ENCODE measurements at places on chromosomes 6 and 20.

- no peak for DNase-seq
These were observed 36.3 kb upstream of the RNF8 start for GRCh38 chr6:37317312-37318038.

DNA sequence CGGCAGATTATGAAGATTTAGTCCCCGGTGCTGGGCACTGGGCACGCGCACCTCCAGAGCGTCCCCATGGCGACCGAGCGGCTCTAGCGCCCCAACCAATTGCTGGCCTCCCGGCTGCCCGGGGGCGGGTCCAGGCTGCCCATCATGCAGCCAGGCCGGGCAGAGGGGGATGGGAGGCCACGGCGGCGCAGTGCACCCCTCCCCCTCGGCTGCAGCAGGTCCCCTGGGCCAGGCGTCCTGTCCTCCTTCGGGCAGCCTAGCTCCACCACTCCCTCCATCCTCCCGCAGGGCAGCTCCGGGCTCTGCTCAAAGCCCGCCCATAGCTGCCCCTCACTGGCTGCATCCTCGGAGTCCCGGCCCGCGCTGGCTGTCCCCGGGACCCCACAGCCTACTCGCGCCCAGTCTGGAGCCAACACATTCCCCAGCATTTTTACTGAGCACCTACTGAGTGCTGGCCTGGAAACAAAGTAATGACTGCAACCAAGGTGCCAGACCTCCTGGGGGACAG, 99.4 kb downstream of the ASXL1 start:
- no peak for DNase-seq

DNA sequence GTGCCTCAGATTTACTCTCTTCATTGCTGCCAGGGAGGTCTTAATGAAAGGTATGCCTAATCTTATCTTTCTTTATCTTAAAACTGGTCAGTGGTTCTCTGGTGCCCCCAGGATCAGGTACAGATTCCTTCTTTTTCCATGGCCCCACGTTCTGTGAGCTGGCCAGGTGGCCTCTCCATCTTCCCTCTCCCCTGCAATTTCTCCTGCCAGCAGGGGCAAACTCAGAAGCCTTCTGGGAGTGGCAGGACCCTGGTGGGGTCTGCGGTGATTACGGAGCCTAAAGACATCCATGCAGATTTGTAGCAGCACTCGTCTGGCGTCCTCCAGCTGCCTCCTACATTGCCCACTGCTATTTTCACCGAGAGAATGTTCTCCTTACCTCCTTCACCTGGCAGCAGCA, 95.8 kb downstream of the CCDC170 start:
- DNase-seq = no peak

DNA sequence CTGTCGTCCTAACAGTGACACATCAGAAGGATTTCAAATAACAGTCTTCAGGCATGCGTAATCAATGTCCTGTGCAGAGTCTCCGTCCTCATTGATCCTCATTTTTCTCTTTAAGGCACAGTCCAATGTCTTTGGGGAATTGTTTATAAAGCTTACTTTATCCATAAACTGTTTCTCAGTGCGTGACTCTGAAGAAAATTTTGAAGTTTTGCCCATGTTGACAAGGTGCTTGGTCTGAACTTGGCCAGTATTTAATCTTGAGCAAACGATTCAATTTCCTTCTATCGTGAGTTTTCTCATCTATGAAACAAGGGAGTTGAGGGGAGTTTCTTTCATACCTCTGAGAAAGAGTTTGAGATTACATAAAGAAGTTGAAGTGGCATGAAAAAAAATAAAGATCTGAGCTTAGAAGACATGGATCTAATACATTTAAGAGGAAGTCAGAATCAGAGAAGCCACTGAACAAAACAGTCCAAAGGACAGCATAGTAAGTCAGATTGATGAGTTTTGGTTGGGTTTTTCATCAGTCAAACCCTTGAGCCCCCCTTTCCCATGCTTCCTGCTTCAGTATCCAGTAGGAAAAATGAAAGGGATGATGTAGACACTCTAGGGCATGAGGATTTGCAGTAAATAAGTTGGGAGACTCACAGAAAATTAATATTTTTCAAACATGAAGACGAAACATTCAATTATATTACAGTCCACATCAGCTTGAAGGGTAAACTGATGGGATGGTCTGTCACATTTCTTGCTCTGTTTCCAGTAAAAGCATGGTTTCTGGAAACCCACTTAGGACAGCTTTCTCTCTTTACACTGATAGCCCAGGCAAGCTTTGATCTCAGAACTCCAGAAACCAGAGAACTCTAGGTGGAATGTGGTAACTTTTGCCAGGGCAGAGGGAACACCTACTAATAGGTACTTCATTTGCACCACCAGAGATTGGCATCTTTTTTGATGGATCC, 8.1 kb downstream of the EDN1 start:
- no peak for DNase-seq

DNA sequence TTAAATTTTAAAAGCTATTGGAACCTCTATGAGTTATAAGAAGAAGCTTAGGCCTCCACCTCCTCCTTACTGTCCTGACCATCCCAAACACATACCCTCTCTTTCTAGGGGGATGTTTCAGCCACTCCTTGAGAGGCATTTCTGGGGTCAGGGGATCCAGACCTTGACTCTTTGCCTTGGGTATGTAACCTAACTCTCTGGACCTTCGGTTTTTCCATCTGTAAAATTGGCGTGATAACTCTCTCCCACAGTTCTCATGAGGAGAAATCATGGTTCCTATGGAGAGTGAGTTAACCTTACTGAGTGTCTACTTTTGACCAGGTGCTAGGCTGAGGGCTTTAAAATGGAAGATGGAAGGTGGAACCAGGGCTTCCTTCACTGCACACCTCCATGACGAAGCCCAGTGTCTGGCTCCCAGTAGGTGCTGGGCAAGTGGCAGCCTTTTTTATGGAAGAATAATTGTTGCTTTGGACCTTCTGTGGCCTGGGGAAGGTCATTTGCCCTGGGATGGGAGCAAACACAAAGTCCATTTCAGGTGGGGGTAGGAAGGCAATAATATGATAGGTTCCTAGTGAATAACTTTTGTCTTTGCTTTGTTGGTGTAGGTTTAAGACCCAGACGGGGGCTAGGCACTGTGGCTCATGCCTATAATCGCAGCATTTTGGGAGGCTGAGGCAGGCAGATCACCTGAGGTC, 18.4 kb downstream of the FOXP4 start:
- DNase-seq = no peak

DNA sequence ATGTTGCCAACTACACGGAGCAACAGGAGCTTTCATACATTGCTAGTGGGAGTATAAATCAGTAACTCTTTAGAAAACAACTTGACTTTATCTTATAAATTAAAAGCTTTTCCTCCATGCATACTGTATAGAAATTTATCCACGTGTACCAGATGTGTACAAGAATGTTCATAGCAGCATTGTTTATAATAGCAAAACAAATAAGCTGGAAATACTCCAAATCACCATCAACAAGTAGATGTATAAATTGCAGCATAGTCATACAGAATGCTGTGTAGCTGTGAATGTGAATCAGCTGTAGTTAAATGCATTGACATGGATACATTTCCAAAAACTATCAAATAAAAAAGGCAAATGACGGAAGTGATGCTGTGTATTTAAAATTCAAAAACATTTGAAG, 6.0 kb downstream of the PSMF1 start:
- DNase-seq = no peak

DNA sequence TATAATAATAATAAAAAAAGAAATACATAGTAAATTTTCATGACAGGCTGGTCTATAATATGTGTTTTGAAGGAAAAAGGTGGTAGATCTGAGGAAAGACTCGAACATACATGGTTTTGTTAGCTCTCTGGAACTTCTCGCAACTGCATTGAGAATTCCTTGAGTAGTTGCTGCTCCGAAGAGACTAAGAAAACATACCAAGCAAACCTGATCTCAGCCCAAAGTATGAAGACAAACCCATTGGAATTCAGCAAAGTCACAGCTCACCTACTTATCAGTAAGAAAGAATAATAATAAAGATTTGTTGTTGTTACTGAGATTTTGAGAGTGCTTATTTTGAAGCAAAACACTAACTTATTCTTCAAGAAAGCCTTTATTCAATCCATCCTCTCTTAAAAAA, 1107.1 kb upstream of the EYS start:
- DNase-seq = no peak

DNA sequence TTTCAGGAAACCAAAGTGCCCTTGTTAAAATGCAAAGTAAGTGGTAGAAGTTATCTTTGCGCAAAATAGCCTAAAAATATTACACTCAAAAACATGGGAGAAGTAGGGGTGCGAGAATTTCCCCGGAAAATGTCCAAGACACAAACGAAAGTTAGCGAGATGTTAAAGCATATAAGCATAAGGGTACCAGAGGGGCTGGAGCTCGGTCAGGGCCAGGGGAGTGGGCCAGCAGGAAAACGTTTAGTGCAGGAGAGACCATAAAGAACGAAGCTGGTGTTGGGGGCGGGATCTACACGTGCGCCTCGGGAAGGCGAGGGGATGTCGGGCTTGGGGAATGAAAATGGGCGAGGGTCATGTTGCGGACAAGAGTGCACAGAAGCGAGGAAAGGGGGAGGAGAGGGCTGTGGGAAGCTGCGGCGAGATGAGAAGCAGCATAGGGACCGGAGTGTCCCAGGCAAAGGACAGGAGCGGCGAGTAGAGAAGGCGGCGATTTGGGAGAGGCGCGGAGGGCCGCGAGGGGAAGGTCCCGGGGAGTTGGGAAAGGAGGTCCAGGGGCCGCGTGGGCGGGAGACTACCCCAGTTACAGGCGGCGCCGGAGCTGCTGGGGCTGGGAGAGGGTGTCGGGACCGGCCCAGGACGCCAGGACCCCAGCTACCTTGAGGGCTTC, 600 bp downstream of the XPO5 start:
- DNase-seq = peak; percentile 72

- DNase-seq = no peak
These were observed 16.8 kb downstream of the EBF4 start for GRCh38 chr20:2709205-2709981.

GRCh38 chr20:62066339-62066982, 780 bp upstream of the TAF4 start:
- DNase-seq = peak; percentile 56

GRCh38 chr6:39197521-39197920, 31.8 kb downstream of the KCNK5 start:
- no peak for DNase-seq

DNA sequence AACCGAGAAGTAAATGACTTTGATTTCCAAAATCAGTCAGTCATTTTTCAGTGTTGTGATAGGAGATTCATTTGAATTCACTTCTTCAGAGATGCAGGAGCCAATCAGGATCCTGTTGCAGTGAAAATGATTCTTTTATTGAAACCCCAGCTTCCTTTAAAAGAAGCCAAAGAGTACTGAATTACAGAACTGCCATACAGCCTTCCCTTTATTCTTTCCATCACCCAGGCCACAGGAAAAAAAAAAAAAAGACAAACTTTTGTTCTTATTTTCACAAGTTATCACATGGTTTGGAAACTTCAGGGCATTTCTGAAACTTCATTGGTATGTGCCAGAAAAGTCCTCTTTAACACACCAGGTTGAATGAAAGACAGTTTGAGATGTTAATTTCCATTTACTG, 1.8 kb upstream of the CARMIL1 start:
- no peak for DNase-seq

- peak; percentile 86 for DNase-seq
These were observed 73.2 kb downstream of the LY86 start for GRCh38 chr6:6661684-6662083.

- DNase-seq = peak; percentile 45
These were observed 11.4 kb downstream of the SYNGAP1 start for GRCh38 chr6:33430991-33431879.

- no peak for DNase-seq
These were observed 18.9 kb downstream of the GCLC start for GRCh38 chr6:53526000-53526399.

DNA sequence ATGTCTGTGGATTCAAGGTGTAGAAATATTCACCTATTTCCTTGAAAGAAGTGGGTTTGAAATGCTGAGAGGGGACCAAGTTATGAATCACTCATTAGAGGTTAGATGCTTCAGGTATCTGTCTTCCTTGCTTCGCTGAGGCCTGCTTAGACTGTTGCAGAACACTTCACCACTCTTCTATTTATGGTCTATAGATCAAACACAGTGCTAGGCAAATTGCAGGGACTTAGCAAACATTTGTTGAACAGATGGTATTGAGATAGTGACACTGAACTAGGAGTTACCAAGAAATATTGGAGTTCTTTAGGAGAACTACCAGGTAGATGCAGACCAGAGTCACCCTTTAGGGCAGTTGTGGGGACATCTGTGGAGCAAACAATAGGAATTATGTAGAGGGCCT, 123.8 kb downstream of the RFPL4B start:
- DNase-seq = no peak

DNA sequence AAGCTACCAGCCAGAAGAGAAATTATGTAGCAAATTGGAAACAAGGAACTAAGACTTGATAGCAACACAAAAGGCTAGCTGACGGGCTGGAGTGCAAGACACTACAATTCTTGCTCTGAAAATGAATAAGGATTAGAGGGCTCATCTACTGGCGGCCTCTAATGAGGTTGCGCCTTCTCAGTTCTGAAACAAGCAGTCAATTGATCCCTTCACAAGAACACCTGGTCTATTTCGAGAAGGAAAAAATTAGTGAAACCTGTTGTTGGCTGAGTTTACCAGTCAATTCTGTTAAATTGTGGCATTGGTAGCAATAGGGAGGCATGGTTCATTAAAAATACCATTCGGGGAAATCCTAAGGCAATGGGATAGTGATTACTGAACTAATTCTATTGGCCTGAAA, 74.8 kb upstream of the JARID2 start:
- no peak for DNase-seq

GRCh38 chr6:29965873-29966601, 23.7 kb downstream of the HLA-A start:
- DNase-seq = peak; percentile 88

GRCh38 chr6:75350808-75351207, 66.2 kb upstream of the TMEM30A start:
- DNase-seq = no peak

GRCh38 chr6:31377029-31377428, 20.1 kb upstream of the HLA-B start:
- no peak for DNase-seq

DNA sequence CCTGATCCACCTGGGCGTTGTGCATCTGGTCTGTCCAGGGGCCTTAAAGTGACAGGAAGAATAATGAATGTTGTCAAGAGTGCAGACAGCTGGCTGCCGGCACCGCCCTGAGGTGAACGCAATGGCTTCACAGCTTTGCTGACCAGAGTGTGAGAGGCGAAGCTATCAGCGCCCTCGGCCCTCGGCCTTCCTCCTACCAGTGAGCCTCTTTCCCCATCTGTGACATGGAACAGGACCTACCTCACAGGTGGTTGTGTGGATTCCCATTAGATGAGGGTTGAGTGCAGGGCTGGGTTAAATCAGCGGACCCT, 54.8 kb downstream of the CTCFL start:
- DNase-seq = no peak

- no peak for DNase-seq
These were observed 9.1 kb downstream of the ATP9A start for GRCh38 chr20:51758978-51759544.

All from OCI-M1 (cell line).